M059J (cell line): ENCODE measurements at places on chromosomes 3 and 15. TPM values are rescaled to one million over a fixed set of nuclear protein-coding genes. Genes with fewer than 3 reads are reported as not detected.
A peak's percentile ranks its signal among the peaks of the same experiment; 100 is the strongest.

- peak; percentile 34 for DNase-seq
These were observed 318.6 kb upstream of the LRRFIP2 start for GRCh38 chr3:37492977-37493471.

DNA sequence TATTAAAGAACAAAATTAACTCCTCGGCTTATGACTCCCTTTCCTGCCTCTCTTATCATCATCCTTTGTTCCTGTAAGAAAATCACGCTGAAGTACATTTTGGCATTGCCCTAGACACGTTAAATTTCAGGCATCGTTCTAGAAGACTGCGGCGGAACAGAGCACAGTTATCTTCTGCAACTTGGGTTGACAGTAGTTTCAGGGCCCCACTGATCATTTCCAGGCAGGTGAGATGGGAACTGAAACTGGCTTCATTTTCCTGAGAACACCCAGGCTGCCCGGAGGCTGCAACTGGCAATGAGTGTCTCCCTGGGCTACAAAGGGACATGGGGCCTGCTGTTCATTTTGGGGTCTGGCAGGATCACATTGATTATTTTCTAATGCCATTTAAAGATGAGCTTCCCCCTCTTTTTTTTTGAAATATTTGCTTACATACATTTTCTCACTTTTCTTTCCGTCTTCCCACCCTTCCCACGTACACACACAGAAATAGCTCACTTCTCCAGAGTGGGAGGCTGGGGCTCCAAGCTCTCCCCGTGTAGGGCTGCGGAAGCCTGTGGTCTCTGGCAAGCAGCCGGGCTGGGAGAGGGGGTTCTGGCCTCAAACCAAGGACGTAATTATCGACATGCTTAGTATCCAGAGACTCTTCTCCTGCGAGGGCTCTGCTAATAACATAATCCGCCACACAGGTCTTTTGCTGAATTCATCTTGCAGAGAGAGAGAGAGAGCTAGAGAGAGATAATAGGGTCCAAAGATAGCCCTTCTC, 267.4 kb downstream of the ABHD5 start:
- no peak for DNase-seq

- DNase-seq = peak; percentile 60
These were observed 11.0 kb upstream of the PDCD6IP start for GRCh38 chr3:33787328-33788009.

DNA sequence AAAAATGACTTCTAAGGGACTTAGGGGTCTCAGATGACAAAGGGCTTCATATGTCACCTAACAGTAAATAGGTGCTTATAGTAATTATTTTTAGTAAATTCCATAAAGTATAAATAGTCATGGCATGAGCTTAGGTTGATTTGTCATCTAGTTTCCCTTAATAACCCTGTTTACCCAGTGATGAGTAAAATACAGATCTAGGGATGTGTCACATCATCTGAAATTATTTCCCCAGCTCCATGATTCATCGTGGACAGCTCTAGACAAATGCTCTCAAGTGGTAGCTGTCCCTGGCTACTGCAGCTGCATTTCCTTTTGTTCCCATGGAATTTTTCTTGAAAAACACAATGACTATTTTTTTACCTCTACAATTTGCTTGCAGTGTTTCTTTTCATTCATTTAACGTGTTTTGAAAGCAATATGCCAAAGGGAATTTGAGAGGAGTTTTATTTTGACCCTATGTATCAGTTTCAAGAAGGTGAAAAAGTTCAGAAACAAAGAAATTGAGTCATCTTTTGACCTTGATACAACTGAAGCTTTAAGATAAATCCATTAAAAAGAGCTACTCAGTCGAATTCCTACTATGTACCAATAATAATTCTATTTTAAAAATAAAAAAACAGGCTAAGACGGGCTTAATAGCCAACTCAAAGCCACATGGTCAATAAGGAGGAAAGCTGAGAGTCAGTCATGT, 241.6 kb downstream of the KCNMB2 start:
- DNase-seq = peak; percentile 86

DNA sequence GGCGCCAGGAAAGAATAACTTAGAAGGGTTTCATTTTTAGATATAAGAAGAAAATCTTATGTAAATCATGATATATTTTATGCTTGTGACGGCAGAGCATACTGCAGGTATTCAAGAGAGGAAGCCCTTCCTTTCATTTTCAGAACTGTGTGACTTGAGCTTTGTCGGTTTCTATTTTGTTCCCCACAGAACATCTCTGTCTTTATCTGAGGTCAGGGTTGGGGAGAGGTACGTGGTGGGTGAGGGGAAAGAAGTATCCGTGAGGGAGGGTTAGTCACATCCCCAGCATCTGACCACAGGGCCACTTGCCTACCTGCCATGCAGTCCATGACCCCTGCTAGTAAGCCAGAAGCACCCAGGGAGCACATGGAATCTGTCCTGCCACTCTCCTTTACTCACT, 126.5 kb downstream of the DGKG start:
- no peak for DNase-seq

- peak; percentile 39 for DNase-seq
These were observed 401 bp downstream of the ZSCAN29 start for GRCh38 chr15:43370310-43370974.

- no peak for DNase-seq
These were observed 39.5 kb downstream of the ZNF710 start for GRCh38 chr15:90040618-90041017.

DNA sequence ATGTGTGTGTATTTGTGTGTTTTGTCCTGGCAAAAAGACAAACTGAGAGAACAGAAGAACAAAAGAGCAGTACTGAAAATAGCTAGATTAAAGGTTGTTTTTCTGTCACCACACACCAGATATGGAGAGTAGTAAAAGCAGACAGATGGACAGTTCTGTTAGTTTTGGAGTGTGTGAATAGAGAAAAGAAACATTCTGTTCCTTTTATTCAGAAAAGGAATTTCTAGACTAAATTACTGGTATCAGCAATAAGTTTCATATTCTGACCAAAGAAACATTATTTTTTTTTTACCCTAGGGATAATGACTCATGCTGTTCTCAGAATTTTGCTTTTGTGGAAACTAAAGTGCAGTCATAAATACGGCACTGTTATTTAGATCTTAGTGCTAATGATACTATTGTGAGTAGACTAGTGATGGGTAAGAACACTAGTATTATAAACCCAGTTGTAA, 32.9 kb downstream of the PIK3CA start:
- DNase-seq = peak; percentile 70

DNA sequence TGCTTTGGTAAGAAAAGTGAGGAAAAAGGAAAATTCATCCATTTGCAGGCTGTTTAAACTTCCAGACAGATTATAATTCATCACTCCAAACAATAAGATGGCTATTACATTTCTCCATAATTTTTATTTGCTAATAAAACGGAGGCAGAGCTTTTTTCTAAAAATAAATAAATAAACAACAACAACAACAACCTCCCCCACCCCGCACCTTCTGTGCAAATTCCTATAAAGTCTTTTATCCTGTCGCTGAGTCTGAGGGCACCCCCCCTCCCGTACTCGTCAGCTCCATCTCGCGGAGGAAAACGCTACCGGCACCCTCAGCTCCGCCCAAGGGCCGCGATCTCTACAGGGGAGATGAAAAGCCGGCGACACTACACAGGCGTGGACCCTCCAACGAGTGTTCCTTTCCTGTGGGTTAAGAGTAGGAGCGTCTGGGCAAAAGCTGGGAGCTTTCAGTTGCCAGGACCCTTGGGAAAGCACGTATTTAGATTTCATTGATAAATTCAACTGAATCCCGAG, 1.0 kb upstream of the ATP1B3 start:
- peak; percentile 87 for DNase-seq

DNA sequence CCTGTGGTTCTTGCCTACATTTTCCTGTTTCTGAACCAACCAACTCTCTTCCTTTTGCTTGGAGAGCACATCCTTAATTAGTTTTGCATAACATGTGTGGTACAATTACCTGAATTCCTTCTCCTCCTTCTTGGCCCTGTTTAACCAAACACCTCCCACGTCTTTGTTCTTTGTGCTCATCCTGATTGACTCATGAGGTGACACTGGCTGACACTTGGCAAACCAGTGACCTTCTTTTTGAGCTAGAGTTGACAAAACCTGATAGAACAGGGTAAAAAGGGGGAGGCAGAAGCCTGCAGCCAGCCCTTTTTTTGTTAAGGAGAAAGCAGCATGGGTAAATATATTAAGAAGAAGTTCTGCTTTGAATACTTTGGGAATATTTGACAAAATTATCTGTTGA, 99.2 kb upstream of the SAMMSON start:
- DNase-seq = no peak

DNA sequence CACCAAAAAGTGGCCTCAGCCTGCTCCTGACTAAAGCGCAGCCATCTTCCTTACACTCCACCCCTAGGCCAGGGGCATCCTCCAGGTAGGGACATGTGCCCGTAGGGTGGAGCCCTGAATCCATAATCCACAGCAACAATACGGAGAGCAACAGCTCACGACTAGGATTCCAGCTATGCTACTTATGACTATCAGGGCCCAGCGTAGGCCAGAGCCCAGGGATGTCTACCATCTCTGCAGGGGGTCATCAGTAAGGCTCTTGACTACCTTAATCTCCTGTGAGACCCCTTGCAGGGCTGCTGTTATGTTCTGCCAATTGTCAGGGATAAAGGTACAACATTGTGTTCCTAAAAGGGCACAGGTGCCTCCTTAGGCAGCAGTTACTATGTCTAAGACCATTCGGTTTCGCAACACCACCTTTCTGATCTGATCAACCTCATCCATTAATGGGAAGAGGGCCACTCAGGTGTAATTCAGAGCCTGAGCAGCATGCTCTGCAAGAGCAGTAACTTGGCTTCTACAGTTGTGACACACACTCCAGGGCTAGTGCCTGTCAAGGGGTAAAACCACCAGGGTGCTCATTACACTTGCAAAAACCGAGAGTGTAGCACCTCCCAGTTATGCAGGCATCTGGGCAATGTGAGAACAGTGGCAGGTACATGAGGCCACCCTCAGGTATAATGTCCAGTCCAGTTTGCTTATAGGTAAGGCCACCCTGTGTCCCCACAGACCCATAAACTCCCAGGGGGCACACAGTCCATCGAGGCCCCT, 11.0 kb downstream of the CCRL2 start:
- DNase-seq = no peak

- no peak for DNase-seq
These were observed 39.0 kb upstream of the THRB start for GRCh38 chr3:24533561-24534193.

GRCh38 chr3:127970966-127971592, 56.0 kb downstream of the KBTBD12 start:
- DNase-seq = peak; percentile 68

- DNase-seq = peak; percentile 60
These were observed 103.6 kb upstream of the THSD4 start for GRCh38 chr15:71011503-71012155.

DNA sequence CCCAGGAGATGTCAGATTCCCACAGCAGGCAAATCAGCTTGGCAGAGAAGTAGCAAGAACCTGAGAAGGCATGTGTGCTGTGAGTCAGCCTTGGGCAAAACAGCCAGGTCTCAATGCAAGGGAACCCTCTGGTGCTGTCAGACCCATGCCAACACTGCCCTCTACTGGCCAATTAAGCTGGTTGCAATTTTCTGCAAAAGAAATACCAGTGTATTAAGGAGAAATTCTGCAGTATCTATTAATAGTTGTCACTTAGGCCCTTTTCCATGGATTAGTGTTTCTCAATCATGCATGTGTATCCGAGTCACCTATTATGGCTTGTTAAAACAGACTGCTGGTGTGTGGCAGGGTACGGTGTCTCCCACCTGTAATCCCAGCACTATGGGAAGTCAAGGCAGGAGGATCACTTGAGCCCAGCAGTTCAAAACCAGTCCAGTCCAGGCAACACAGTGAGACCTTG, 26.2 kb downstream of the MAP4 start:
- peak; percentile 87 for DNase-seq

GRCh38 chr3:182364723-182365650, 428.3 kb upstream of the ATP11B start:
- peak; percentile 98 for DNase-seq

GRCh38 chr3:169382309-169382708, 281.2 kb downstream of the MECOM start:
- DNase-seq = no peak

DNA sequence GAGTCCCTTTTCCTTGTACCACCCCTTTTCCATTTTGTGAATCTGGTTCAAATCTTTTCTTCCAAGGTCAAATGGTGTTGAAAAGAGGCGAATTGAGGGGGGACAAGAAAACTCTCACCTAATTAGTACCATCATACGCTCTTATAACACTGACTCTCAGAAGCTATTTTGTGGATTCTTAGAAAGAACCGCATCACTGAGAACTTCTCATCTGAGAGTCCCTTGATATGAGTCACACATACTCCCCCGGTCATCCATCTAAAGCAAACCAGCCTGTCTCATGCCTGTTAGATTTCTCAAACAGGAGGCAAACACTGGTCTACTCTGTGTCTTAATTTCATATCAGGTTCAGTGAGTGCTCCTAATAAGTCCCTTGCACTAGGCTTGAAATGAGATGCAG, 76.5 kb upstream of the SPRED1 start:
- peak; percentile 48 for DNase-seq

DNA sequence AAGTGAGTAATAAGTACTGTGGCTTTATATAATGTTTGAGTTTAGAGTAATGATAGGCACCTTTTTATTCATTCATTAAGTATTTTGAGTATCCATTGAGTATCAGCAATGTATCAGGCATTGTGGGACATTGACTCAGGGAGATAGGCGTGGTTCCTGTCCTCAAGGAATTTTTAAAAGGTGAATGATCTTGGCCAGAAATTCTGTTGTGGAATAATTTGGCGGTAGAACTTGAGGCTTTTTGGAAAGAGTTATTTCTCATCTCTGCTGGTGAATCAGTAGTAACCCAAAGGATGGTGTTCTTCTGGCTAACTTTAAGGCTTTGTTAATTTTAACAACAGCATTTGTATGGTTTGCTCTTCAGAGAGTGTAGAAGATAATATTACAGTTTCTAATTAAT, 2.0 kb downstream of the RAB7A start:
- DNase-seq = peak; percentile 64

GRCh38 chr15:99073008-99073717, 31.7 kb upstream of the SYNM start:
- peak; percentile 18 for DNase-seq

GRCh38 chr3:175818811-175819464, 959.8 kb downstream of the NAALADL2 start:
- DNase-seq = peak; percentile 38

- no peak for DNase-seq
These were observed 175.4 kb downstream of the SUCNR1 start for GRCh38 chr3:152048831-152049230.

The CGNL1 gene
- total RNA-seq = 0.12 and 1.3 TPM in 2 replicates

The BRK1 gene
- total RNA-seq = 135 and 205 TPM in 2 replicates

The COL8A1 gene
- total RNA-seq = 225 and 349 TPM in 2 replicates

The ROPN1 gene
- not detected in 2 replicates for total RNA-seq

The PEX5L gene
- 0.12 and 1.7 TPM in 2 replicates for total RNA-seq

The CPEB1 gene
- 2.1 and 9.4 TPM in 2 replicates for total RNA-seq

The GHRL gene
- total RNA-seq = not detected in 2 replicates

The TMEM108 gene
- 0.69 and 1.7 TPM in 2 replicates for total RNA-seq

The SMAD6 gene
- total RNA-seq = 8.0 and 12.7 TPM in 2 replicates

The KBTBD13 gene
- total RNA-seq = not detected in 2 replicates

The ELL3 gene
- 0.86 and 2.4 TPM in 2 replicates for total RNA-seq
